ENCODE measurements at places on chromosomes 2 and 18. TPM values are rescaled to one million over a fixed set of nuclear protein-coding genes. Genes with fewer than 3 reads are reported as not detected.
A peak's percentile ranks its signal among the peaks of the same experiment; 100 is the strongest.

Gene VWC2L
- total RNA-seq, result not detected

Gene ADAM23
- 0.85 TPM for total RNA-seq

Gene HOXD11
- not detected for total RNA-seq

Gene KCNG2
- total RNA-seq, result not detected

Gene ACMSD
- total RNA-seq, result not detected

Gene REG1B
- total RNA-seq, result not detected

- no peak for DNase-seq
- no peaks in the 10 kb centered on the region for H3K36me3 ChIP-seq
- no peak overlapping the region for H3K4me3 ChIP-seq
- no peak overlapping the region for H3K27ac ChIP-seq
- no peaks in the 10 kb centered on the region for H3K27me3 ChIP-seq
These were observed 150.9 kb upstream of the KCNH7 start for GRCh38 chr2:162989507-162989906.

- H3K4me1 ChIP-seq, result no peaks in the 10 kb centered on the region
- no peak overlapping the region for H3K4me3 ChIP-seq
- DNase-seq, result no peak
- no peaks in the 10 kb centered on the region for H3K36me3 ChIP-seq
- no peak overlapping the region for H3K27ac ChIP-seq
These were observed 63.2 kb downstream of the ASAP2 start for GRCh38 chr2:9269695-9270360.

GRCh38 chr2:187136646-187137045 lies 287.7 kb upstream of the ZSWIM2 start:
- no peaks in the 10 kb centered on the region for H3K4me1 ChIP-seq
- no peaks in the 10 kb centered on the region for H3K36me3 ChIP-seq
- H3K4me3 ChIP-seq, result no peak overlapping the region

DNA sequence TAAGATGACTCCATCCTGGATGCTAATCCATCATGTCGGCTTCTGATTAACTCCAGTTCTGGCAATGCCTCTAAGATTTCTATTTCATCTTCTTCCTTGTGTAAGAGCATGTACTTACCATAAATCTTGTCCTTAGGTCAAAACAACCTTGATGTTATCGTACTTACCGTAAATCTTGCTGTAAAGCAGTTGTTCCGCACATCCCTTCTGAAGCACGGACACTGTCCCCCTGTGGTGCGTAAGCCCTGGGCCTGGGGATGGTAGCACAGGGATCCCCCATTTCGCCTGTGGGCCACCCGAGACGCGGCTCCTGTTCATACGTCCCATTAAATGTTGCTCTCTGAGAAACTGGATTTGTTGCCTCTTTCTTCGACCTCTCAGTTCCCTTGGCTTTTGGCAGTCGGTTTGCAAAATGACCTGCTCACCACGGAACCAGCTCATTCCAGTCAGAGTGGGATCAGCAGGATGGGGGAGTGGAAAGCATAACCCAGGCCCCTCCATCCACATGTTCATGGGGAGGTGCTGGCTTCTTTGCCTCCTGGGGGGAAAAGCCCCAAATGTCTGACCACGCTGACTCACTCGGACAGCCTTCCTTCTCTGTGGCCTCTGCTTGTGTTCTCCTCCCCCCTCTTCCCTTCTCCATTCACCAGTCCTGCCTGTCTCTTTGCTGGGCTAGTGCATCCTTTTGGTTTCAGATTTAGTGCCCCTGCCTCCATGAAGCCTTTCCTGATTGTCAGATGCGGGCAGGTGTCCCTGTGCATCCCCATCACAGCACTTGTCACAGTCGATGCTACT lies 49.9 kb downstream of the RAB31 start:
- H3K4me1 ChIP-seq, result peaks cover 8% of the 10 kb centered on the region
- DNase-seq, result no peak
- no peak overlapping the region for H3K27ac ChIP-seq
- no peaks in the 10 kb centered on the region for H3K36me3 ChIP-seq
- no peak overlapping the region for H3K4me3 ChIP-seq

GRCh38 chr2:103151046-103151445 lies 389.2 kb downstream of the TMEM182 start:
- no peak overlapping the region for H3K27ac ChIP-seq
- H3K36me3 ChIP-seq, result no peaks in the 10 kb centered on the region
- no peaks in the 10 kb centered on the region for H3K27me3 ChIP-seq
- no peaks in the 10 kb centered on the region for H3K4me1 ChIP-seq
- H3K4me3 ChIP-seq, result no peak overlapping the region

GRCh38 chr2:156334496-156335478 lies 2.3 kb upstream of the NR4A2 start:
- H3K27ac ChIP-seq, result peak overlapping the region; percentile 84
- peaks cover 24% of the 10 kb centered on the region for H3K27me3 ChIP-seq
- peaks cover 45% of the 10 kb centered on the region for H3K4me1 ChIP-seq

GRCh38 chr2:165563468-165564225 lies 94.1 kb downstream of the CSRNP3 start:
- no peaks in the 10 kb centered on the region for H3K4me1 ChIP-seq
- H3K4me3 ChIP-seq, result no peak overlapping the region
- H3K27me3 ChIP-seq, result peaks cover 3% of the 10 kb centered on the region
- H3K27ac ChIP-seq, result no peak overlapping the region
- no peaks in the 10 kb centered on the region for H3K36me3 ChIP-seq

DNA sequence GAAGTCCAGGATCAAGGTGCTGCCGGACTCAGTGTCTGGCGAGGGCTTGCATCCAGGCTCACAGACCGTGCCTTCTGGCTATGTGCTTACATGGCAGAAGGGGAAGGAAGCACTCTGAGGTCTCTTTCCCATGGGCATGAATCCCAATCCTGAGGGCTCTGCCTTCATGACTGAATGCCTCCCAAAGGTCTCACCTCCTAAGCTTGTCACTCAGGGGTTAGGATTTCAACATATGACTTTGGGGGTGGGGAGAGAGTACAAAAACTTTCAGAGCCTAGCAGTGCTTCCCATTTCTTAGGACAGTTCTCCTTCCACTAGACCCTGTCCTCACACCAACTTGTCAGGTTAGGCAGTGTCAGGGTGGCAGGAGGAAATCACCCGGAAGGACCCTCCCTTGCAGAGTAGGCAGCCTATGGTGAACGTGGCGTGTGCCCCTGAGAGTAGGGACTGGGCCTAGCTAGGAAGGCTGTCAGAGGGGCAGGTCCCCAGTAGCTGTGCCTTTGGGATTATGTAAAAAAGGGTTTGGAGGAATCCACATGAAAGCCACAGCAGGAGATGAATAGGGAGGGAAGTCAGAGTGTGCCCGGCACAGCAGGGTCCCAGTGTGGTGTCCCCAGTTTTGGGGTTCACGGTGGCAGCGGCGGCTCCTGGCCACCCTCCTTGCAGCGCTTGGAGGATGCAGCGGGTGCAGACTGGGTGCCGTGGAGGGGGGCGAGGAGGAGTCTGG lies 233.3 kb downstream of the LDLRAD4 start:
- no peak overlapping the region for H3K27ac ChIP-seq
- H3K27me3 ChIP-seq, result peaks cover 4% of the 10 kb centered on the region
- no peak for DNase-seq

DNA sequence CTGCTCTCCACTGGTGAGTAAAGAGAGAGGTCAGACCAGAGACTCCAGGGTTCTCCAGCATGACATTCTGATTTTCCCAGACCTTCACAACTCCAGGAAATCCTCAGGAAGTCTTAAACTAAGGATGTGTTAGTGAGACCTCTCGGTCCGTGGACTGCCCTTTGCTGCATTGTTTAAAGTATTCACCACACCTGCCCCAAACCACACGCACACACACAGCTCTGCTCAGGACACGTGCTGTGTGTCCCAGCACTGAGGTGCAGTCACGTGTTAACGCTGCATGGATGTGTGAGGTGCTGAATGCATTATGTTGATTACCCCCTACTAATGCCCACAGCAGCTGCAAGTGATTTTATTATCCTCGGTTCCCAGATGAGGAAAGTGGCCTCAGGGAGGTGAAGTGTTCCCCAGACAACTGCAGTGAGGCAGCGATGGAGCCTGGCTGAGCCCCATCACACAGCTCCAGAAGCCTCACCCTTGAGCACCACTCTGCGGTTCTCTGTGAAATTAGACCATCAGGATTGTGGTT lies 68.4 kb downstream of the TRAPPC12 start:
- H3K4me1 ChIP-seq, result no peaks in the 10 kb centered on the region
- H3K4me3 ChIP-seq, result no peak overlapping the region
- no peak for DNase-seq
- no peak overlapping the region for H3K27ac ChIP-seq
- no peaks in the 10 kb centered on the region for H3K27me3 ChIP-seq
- H3K36me3 ChIP-seq, result peaks cover 16% of the 10 kb centered on the region

- H3K36me3 ChIP-seq, result no peaks in the 10 kb centered on the region
- H3K27ac ChIP-seq, result no peak overlapping the region
- H3K4me1 ChIP-seq, result no peaks in the 10 kb centered on the region
These were observed 50.4 kb downstream of the CYRIA start for GRCh38 chr2:16615246-16615645.

DNA sequence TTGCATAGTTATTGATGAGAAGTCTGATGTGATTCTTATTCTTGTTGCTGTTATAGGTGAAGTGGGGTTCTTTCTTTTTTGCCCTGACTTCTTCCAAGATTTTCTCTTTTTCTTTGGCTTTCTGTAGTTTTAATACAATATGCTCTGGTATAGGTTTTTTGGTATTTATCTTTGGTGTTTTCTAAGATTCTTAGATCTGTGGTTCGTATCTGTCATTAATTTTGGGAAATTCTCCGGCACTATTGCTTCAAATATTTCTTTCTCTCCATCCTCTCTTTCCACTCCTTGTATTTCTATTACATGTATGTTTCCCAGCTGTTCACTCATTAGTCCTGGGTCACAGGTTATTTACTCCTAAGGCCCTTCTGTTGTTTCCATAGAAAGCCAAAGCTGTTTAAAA lies 43.8 kb downstream of the SKA1 start:
- no peaks in the 10 kb centered on the region for H3K4me1 ChIP-seq
- no peak overlapping the region for H3K27ac ChIP-seq
- H3K4me3 ChIP-seq, result no peak overlapping the region
- DNase-seq, result no peak

- H3K36me3 ChIP-seq, result no peaks in the 10 kb centered on the region
- no peak overlapping the region for H3K4me3 ChIP-seq
- H3K4me1 ChIP-seq, result no peaks in the 10 kb centered on the region
- H3K27ac ChIP-seq, result no peak overlapping the region
- H3K27me3 ChIP-seq, result no peaks in the 10 kb centered on the region
These were observed 1086.1 kb upstream of the CELF4 start for GRCh38 chr18:38651736-38652135.

GRCh38 chr2:102615620-102616436 lies 3.5 kb upstream of the SLC9A2 start:
- no peak overlapping the region for H3K27ac ChIP-seq
- DNase-seq, result peak; percentile 49
- H3K4me1 ChIP-seq, result peaks cover 14% of the 10 kb centered on the region
- no peaks in the 10 kb centered on the region for H3K36me3 ChIP-seq
- no peak overlapping the region for H3K4me3 ChIP-seq
- H3K27me3 ChIP-seq, result peaks cover 57% of the 10 kb centered on the region

- peaks cover 8% of the 10 kb centered on the region for H3K27me3 ChIP-seq
- no peaks in the 10 kb centered on the region for H3K36me3 ChIP-seq
- H3K4me1 ChIP-seq, result no peaks in the 10 kb centered on the region
- no peak overlapping the region for H3K27ac ChIP-seq
- H3K4me3 ChIP-seq, result no peak overlapping the region
These were observed 63.7 kb downstream of the COL4A3 start for GRCh38 chr2:227228061-227228667.

DNA sequence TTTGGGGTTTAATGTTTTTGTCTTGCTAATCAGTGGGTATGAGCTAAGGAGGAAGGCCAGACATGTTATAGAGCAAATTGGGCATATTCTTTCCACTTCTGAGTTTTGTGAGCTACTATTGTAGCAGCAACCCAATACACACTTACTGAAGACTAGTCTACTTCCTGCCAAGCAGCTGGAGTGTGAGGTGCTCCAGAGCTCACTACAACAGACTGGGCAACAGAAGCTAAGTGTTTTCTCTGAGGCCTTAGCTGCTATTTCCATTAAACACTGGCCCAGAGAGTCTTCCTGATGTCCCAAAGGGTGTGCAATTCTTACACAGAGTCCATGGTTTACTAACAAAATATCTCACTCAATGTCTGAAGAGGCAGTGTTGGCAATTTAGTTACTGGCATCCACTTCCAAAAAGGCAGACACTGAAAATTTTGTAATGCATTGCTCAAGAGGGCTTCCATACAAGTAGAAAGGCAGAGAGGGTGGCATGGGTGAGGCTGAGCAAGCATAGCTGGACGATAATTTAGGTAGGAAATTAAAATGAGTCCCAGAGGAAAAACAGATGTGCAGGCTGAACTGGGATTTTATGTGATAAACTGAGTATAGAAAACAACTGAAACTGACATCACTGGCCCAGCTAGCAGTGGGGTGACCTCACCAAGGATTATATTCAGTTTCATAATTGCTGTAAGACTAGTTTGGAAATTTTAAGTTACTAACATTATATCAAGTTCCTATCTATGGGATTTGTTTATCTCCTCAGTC lies 68.6 kb downstream of the ZC3H6 start:
- DNase-seq, result no peak
- H3K36me3 ChIP-seq, result no peaks in the 10 kb centered on the region
- peaks cover 6% of the 10 kb centered on the region for H3K4me1 ChIP-seq
- H3K27ac ChIP-seq, result no peak overlapping the region
- H3K4me3 ChIP-seq, result no peak overlapping the region

GRCh38 chr2:143732076-143732475 lies 602.9 kb downstream of the ARHGAP15 start:
- DNase-seq, result no peak
- H3K36me3 ChIP-seq, result peaks cover 21% of the 10 kb centered on the region
- no peaks in the 10 kb centered on the region for H3K27me3 ChIP-seq
- peaks cover 42% of the 10 kb centered on the region for H3K4me1 ChIP-seq
- no peak overlapping the region for H3K4me3 ChIP-seq
- H3K27ac ChIP-seq, result no peak overlapping the region

DNA sequence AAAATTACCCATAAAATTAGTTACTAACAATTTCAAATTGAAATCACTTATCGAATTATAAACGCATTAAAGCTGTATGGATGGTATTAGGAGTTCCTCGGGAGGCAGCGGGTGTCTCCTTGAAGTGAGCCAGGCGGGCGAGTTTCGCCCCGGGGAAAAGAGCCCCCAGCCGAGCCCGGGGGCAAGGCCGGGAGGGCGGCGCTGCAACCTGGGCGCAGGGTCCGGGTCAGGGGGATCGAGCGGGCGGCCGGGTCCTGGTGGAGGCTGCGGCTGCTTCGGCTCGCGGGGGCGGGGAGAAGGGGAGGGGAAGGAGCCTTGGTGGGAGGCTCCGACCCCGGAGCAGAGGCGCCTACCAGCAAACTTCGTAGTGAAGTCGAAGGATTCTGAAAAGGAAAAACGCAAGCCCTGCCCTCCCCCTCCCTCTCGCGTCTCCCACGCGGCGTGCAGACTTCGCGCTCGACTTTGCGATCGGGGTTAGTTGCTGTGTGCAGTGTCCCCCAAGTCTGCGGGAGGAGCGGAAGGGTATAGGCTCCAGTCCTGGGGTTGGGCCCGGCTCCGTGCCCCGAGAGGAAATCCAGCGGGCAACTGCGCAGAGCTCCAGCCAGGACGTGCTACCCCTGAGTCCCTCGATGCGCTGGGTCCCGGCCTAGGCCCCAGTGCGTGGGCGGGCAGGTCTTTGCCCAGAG lies 140.8 kb downstream of the MEIS1 start:
- H3K4me1 ChIP-seq, result peaks cover 4% of the 10 kb centered on the region
- peaks cover 55% of the 10 kb centered on the region for H3K27me3 ChIP-seq
- no peaks in the 10 kb centered on the region for H3K36me3 ChIP-seq
- DNase-seq, result no peak
- no peak overlapping the region for H3K4me3 ChIP-seq
